Stimulated activated CD4-positive, alpha-beta T cell treated with anti-CD3 and anti-CD28 coated beads, Interleukin-2, amount 100 ng/mL, for 4 hours (primary cell): ENCODE measurements at places on chromosomes 11 and 22.

DNA sequence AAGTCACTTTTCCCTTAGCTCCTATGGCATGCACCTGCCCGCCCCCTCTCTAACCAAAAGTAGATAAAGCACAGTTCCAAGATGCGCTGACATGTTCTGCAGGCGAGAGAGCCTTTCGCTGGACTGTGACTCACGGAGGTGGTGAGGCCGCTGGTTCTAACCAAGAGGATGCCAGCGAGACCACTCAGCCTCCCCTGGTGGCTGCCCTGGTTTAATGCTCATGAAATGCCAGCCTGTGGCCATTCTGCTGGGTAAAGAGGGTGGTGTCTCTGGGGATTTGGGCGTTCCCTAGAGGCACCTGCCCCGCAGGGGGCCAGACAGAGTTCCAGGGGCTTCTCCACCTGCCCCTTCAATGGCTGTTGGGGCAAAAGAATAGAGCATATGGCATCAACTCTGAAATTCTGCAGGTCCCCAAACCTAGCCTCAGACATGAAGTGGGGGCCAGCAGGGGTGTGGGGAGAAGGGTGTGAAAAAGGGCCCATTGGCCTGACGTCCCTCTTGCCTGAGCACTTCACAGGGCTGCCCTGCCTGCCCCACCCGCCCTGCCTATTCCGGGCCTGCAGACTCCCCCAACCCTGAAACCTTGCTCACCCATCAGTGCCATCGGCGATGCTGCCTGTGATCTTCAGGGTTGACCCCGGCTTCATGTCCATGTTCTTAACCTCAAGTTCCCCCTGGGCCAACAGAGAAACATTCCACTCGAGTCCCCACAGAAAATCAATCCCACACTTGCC lies 8.5 kb downstream of the LGALS2 start:
- DNase-seq = no peak

DNA sequence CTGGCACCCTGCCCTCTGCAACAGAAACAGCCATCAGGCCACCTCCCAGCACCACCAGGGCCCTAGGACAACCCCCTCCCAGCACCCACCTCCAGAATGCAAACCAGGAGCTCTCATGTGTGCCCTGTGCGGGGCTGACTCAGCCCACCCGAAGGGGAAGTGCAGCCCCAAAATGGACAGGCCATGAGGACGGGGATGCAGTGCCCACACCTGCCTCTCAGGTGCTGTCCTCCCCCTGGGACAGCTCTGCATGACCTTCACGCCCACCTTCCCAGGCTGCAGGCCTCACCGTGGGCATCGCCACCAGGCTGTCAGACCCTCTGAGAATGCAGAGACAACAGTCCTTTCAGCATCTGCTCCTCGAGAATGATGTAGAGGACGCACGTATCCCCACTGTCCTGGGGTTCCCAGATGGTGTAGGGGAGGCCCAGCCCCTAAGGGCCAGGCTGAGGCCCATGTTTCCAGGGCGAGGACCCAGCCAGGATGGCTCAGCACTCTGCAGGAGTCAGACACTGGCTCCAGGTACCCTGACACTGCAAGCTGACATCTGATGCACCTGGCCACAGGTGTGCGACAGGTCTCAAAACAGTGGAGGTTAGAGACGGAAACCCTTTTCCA lies 13.5 kb downstream of the MOB2 start:
- DNase-seq = no peak

- DNase-seq = no peak
These were observed 116.8 kb upstream of the BMAL1 start for GRCh38 chr11:13160806-13161205.

GRCh38 chr11:68014157-68014946 lies 4.2 kb downstream of the ALDH3B1 start:
- no peak for DNase-seq

DNA sequence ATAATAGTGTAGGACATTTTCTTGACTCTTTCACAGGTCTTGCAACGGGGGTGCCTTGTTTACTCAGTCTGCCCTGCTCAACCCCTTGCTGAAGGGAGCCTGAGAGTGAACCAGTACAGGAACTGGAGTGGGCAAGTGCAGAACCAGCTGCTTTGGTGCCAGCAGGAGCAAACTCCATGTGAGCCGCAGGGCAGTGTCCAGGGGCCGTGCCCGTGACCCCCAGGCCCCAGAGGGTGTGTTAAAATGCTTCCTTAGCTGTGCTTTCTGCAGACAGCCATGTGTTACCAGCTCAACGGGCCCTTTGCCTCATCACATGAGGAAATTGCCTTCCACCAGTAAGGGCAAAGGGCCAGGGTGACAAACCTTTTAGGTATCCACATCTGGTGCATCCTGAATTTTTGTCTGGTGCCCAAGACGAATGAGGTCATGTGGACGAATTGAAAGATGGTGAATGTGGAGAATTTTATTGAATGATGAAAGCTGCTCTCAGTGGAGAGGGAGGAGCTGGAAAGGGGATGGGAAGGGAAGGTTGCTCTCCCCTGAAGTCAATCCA lies 53.6 kb upstream of the OR5D13 start:
- no peak for DNase-seq

GRCh38 chr22:25497716-25498115 lies 66.8 kb upstream of the GRK3 start:
- no peak for DNase-seq

DNA sequence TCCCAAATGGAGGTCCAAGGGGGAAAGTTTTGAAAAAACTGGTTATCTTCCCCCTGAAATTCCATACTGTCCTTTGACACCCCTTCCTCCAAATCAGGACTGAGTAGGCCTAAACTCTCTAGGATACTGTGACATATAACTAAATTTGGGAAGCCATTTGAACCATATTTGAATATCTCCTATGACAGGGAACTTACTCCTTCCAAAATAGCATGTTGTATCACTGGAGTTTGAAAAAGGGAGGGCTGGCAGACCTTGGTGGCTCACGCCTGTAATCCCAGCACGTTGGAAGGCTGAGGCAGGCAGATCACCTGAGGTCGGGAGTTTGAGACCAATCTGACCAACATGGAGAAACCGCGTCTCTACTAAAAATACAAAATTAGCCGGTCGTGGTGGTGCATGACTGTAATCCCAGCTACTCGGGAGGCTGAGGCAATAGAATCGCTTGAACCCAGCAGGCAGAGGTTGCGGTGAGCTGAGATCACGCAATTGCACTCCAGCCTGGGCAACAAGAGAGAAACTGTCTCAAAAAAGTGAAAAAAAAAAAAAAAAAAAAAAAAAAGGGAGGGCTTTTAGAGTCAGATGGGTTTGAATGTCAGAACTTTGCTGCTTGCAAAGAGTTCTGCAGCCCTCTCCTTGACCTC lies 42.4 kb downstream of the PIK3C2A start:
- no peak for DNase-seq

DNA sequence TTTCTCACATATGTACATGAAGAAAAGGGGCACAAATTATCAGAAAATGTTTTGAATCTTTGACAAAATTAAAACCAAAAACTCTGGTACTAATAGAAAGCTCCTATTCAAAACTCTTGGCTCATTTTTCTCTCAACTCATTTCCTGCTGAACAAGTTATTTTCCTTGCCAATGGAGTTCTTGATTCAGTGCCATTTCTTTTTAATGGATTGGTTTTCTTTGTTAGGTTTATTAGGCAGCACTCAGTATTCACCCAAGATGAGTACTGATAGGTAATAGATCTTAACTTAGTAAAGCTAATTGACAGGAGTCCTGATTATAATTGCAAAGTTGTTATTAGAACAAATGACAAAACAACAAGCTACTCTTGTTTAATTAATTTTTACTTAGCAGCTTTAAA lies 279.4 kb upstream of the PDGFD start:
- DNase-seq = no peak

GRCh38 chr22:36052505-36052941 lies 23.9 kb upstream of the RBFOX2 start:
- no peak for DNase-seq

- DNase-seq = no peak
These were observed 67.9 kb downstream of the DCUN1D5 start for GRCh38 chr11:103024086-103024485.
